ENCODE measurements at places on chromosomes 11 and 22. TPM values are rescaled to one million over a fixed set of nuclear protein-coding genes. Genes with fewer than 3 reads are reported as not detected.

Gene EFCAB6
- 1.7 TPM for total RNA-seq

Gene CHEK2
- total RNA-seq = 15.8 TPM

Gene NRGN
- 2.0 TPM for total RNA-seq

Gene TEX12
- total RNA-seq = 0.52 TPM

Gene MS4A12
- 411 TPM for total RNA-seq

Gene MYOD1
- not detected for total RNA-seq

- DNase-seq = no peak
Observed at GRCh38 chr22:34976474-34976873, 89.5 kb upstream of the ISX start.

GRCh38 chr11:95067841-95068219 lies 1.1 kb downstream of the SRSF8 start:
- no peak for DNase-seq

- no peak for DNase-seq
Observed at GRCh38 chr11:92082652-92083051, 142.0 kb upstream of the FAT3 start.

DNA sequence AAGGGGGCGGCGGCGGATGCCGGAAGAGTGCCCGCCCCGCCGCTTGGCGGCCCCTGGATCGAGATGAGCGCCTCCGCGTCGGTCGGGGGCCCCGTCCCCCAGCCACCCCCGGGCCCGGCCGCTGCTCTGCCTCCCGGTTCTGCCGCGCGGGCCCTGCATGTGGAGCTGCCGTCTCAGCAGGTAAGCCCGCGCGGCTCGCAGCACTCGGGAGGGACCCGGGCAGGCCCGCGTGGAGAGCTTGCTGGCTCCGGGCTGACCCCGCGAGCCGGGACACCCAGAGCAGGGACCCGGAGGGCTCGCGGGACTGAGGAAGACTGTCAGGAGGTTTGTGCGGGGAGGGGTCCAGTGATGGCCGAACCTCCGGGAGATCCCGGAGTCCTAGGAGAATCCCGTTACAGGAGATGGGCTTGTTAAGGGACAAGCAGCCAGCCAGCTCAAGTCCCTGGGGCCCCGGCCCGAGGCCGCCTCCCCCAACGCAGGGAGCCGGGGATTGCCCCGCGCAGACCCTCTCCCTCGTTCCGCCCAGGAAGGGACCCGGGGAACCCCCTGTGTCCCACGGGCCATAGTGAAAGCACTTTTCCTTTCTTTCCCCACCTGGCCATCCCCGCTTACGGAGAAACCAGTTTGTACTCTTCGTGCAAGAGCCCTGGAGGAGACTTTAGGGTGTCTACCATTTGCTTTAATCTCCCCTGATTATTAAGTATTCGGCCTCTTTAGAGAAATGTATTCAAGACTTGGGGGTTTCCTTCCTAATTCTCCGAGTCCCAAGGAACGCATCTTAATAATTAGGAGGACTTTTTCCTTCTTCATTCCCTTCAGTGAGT lies 547 bp downstream of the UVRAG start:
- no peak for DNase-seq

- no peak for DNase-seq
Observed at GRCh38 chr11:46445192-46445919, 53.8 kb upstream of the CHRM4 start.

DNA sequence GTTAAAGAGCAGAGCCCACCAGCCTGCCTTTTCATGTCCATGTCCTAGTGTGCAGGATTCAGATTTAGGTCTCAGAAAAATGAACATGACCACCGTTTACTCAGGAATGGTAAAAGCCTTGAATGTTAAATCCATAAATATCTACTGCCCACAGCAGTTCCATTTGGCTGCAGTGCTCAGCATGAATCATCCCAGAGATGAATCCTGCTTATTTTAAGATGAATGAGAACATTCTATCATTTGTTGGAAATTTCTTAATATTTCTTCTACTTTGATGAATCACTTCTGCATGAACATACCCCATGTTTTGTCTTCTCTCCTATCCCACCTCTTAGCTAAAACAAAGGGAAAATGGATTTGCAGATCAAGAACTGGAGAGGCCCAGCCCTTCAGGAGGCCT lies 47.5 kb upstream of the AQP11 start:
- DNase-seq = no peak

DNA sequence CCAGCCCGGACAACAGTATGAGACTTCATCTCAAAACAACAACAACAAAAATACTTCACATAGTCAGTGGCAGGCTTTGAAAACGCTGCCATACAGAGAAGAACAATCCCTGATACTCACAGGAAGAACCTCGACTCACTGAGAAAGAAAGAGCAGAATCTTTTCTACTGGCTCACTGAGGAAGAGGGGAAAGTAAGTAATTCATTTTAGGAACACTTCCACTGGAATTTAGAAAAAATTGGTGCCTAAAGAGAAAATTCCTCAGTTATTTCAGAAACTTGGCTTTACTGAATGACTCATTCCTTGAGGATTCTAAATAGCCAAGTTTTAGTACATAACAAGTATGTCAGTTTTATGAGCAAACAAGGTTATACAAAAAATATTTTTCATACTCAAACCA lies 12.3 kb downstream of the NARS2 start:
- no peak for DNase-seq

DNA sequence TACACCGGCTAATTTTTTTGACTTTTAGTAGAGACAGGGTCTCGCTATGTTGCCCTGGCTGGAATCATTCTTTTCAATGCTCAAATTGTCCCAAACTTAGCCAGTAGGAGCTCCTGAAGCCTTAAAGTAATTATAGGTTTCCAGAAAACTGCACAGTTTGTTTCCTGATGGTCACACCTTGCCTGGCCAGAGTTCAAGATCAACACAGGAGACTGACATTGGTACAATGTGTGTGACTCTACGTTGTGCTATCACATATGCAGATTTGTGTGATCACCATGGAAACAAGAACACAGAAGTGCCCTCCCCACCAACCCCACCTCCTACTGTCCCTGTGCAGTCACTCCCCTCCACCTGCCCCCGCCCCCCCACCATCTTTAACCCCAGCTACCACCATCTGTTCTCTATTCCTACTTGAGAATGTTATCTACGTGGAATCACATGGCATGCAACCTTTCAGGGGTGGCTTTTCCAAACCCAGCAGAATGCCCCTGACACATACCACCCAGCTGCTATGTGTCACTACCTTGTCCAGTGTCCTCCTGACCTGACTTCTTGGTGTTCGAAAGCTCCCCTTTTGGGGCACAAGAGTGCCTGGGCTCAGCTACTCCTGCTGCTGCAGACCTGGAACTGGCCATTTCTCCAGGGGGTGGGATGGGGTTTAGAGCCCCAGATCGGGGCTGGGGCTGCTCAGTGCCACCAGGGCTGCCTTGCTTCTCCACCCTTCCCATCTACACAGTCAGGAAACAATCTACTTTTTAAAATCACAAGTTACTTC lies 6.1 kb upstream of the NAP1L4 start:
- DNase-seq = peak; percentile 78

GRCh38 chr11:43830928-43831440 lies 49.6 kb upstream of the ALKBH3 start:
- DNase-seq = no peak

DNA sequence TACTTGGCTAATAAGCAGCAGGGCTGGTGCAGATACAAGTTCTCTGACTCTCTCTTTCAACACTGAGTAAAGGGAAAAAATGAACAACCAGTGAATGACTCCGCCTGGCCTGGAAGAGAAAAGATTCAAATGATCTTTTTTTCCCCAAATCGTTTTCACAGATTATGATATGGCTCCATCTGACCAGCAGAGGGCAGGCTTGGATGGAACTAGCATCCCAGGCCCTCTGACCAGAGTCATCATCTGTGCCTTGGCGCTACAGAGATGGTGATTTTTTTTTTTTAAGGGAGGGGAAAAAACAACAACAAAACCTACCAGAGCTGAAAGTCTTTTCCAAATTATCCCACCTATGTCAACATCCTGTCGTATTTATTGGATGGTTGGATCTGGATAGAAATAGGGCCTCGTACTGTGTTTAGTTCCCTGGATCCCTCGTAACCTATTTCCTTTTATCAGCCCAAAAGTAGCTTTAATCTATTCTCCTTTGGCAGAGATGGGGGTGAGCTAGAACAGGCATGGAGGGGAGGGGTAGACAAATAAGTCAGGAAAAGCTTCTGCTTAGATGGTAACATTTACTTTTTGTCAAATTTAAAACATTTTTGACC lies 69.7 kb downstream of the PRSS23 start:
- DNase-seq = peak; percentile 70

DNA sequence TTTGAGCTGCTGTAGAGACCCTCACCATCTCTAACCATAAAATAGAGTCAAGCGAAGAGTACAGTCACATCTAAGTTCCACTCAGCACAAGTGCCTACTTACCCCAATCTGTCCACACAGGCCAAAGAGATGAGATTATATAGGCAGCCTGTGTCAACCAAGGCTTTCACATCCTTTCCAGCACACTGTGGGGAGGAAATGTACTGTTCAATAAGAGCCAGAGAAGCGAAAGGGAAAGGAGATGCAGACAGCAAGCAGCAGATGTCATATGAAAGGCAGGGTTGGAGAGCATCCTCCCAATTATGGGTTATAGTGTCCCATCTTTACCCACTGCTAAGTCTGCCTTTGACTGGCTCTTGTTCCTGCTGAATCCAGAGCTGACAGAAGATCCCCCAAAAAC lies 16.4 kb downstream of the NRIP3 start:
- DNase-seq = no peak

DNA sequence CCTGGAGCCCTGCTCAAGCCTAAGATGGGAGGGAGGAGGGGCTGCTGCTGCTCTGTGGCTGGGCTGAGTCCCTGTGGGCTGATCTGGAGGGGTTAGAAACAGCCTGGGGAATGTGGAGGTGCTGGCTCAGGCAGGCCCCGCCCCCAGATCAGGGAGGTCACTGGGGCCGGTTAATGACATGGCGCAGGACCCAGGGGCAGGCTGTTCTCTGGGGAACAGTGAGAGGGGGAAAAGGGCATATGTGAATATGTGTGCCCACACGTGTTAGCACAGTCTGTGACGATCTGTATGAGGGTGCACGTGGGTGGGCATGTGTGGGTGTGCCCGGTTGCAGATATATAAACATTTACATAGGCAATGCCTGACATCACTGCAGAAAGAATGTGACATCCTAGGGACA lies 143.5 kb downstream of the MIAT start:
- DNase-seq = no peak

DNA sequence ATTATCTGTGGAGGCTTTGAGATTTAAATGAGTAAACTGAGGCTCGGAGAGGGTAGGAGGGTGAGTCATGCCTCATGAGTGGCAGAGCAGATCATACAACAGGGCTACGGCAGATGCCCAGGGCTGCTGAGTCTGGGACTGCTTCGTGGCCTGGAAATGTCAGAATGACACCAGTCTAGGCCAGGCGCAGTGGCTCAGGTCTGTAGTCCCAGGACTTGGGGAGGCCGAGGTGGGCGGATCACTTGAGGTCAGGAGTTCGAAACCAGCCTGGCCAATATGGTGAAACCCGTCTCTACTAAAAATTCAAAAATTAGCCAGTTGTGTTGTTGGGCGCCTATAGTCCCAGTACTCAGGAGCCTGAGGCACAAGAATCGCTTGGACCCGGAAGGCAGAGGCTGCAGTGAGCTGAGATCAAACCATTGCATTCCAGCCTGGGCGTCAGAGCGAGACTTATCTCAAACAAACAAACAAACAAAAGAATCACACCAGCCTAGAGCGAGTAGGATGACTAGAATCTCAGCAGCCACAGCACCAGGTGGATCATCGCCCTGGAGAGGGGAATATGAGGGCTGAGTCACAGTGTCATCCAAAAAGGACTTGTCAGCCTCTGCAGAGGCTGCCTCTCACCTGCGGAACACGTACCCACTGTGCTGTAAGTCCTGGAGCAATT lies 48.6 kb upstream of the ADA2 start:
- DNase-seq = no peak

- DNase-seq = no peak
Observed at GRCh38 chr11:94537031-94537600, 6.6 kb upstream of the FUT4 start.

GRCh38 chr22:31742682-31743081 lies 7.2 kb downstream of the PRR14L start:
- DNase-seq = no peak

DNA sequence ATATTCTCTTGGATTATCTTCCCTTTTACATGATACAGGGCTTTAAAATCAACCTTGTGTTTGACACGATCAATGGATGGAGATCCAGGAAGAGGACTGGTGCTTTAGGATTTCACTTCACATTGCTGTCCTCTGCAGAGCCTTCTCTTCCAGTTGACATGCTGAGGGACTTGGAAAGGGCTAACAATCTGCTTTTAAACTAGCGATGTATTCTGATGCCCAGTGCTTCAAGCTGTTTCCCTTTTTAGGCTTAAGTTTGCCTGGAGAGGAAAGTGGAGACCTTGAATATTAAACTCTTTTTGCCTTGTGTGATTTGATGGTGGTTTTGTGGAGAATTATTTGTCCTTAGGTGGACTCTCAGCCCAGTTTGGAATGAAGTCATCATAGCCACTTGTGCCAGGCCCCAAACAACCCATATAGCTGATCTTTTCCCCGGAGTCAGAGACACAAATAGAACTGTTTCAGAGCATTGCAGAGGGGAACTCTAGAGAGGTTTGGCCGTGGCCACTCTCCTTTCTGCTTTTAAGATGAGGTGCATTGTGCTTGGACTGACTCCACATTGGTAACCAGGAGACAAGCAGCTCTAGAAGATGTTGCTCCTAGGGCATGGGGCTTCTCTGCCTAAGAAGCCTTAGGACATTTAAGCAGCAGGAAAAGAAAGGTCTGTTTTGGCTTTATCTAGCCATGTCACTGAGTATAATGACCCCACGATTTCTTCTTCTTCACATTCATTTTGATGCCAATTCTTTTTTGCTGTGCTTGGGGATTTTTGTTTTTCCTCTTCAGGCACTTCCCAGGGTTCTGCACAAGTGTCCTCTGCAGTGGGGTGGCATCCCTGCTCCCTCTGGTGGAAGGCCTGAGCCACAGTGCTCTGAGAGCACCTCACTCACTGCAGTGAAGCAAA lies 152.8 kb downstream of the NCAM1 start:
- DNase-seq = peak; percentile 38

- no peak for DNase-seq
Observed at GRCh38 chr22:30743257-30744020, 48.8 kb downstream of the OSBP2 start.

GRCh38 chr11:2420502-2421225 lies 20.1 kb downstream of the TSSC4 start:
- DNase-seq = peak; percentile 84

- peak; percentile 34 for DNase-seq
Observed at GRCh38 chr11:36431429-36432092, 78.5 kb downstream of the TRAF6 start.

GRCh38 chr11:6664551-6664950 lies 8.9 kb upstream of the DCHS1 start:
- DNase-seq = no peak

Data from mucosa of descending colon (tissue), 3 donors.